HT-29 (cell line): ENCODE measurements at places on chromosomes 2 and 18. TPM values are rescaled to one million over a fixed set of nuclear protein-coding genes. Genes with fewer than 3 reads are reported as not detected.

RNF144A gene
- total RNA-seq, result 0.10 and 2.0 TPM in 2 replicates

SCTR gene
- not detected in 2 replicates for total RNA-seq

PDE1A gene
- not detected in 2 replicates for total RNA-seq

CYRIA gene
- total RNA-seq, result not detected in 2 replicates

COL4A4 gene
- not detected in 2 replicates for total RNA-seq

DNA sequence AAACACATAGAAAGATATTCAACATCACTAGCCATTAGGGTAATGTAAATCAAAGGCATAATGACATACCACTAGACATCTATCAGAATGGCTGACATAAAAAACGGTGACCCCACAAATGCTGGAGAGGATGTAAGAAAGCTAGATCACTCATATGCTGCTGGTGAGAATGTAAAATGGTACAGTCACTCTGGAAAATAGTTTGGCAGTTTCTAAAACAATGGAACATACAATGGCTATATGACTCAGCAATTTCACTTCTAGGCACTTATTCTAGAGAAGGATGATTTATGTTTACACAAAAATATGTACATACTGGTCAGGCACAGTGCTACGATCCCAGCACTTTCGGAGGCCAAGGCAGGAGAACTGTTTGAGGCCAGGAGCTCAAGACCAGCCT lies 87.3 kb downstream of the COLEC12 start:
- DNase-seq, result no peak

- DNase-seq, result no peak
Observed at GRCh38 chr18:65711493-65711892, 39.3 kb upstream of the CDH7 start.

DNA sequence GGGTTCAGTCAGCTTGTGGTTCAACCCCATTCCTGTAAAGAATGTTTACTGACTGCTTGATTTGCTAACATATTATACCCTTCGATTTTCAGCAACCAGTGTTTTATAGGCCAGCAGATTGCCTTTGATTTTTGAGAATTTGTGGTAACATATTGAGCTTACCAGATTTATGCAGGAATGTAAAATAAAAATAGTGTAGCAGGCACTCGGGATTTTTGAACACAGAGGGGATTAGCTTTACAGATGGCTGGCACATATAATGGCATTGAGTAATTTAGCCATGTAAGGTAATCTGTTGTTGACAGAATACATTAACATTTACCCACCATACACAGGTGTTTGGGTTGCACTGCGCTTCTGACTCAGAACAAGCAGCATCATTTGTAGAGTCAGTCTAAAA lies 354.0 kb downstream of the LRRTM1 start:
- DNase-seq, result no peak

DNA sequence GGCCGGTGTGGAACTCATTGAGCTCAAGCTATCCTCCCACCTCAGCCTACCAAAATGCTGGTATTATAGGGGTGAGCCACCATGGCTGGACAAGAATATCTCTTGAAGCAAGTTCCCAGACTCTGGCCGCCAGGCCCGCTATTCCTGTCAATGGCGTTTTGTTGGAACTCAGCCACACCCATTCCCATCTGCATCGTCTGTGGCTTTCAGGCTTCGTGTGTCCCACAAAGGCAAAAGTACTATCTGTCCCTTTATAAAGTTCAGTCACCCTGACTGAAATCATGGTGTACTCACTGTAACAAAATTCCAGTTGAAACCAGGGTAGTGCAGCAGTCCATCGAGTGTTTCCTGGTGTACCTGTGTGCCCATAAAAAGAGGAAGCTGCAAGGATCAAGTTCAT lies 96.7 kb downstream of the SH3BP4 start:
- no peak for DNase-seq

GRCh38 chr18:26794230-26795101 lies 71.0 kb downstream of the AQP4 start:
- DNase-seq, result no peak

- DNase-seq, result no peak
Observed at GRCh38 chr2:192438239-192438638, 243.5 kb upstream of the TMEFF2 start.

GRCh38 chr2:64982932-64983331 lies 6.3 kb upstream of the SLC1A4 start:
- no peak for DNase-seq

- DNase-seq, result peak; percentile 68
Observed at GRCh38 chr2:71154798-71155197, 24.4 kb downstream of the MPHOSPH10 start.

DNA sequence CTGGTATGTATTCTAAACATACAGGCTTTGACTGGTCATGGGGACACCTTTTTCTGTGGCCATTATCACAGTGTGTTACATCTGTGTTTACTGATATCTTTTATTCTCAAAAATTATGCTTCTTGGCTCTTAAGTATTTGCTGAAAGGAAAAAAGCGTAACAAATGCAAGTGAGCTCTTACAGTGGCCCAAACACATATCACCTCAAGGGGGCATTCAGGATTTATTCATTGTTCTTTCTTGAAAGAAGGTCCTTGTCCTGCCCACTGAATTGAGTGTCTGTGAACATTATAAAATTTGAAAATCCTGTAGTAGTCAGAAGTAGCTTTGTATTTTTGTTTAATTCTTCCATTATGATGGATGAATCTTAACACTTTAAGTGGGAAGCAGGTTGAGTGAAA lies 454.5 kb downstream of the XIRP2 start:
- peak; percentile 9 for DNase-seq

DNA sequence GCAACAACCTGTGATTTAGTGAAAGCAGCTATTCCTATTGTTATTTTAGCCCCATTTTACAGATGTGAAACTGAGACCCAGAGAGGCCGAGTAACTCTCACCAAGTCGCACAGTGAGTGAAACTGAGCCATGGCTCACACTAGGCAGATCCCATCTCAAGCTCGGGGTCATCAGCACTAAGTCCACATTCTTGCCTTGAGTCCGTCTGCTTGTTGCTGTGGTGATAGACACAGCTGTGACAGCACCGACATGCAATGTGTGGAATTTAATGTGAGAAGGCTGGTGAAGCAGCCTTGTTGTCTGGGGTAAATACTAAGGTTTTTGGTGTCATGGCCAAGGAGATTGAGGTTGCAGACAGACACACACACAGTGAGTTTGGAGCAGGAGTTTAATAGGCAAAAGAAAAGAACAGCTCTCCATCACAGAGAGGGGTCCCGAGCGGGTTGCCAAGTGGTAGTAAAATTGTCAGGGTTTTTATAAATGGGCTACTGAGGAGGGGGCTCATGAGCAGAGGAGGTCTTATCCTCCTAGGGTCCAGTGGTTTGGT lies 40.2 kb upstream of the GMCL1 start:
- no peak for DNase-seq
